Colonic mucosa (tissue), 4 donors: ENCODE measurements at places on chromosomes 6 and 20.

DNA sequence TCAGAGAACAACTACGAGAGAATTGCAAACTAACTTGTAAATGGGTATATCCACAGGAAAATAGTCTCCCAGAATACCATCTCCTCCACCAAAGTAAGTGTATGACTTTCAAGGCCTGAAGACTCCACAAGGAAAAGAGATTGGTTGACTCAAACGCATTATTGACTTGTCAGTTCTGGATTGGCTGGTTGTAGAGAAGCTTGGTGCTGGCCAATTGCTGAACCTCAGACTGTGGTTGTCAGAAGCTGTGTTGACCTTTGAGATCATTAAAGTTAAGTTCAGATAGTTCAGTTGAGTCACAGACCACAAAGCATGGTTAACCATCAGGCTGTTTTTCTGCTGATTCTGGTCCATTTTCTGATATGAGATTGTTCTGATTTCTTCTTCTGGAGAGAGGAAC, 388.3 kb downstream of the BMP2 start:
- H3K4me1 ChIP-seq, result no peaks in the 10 kb centered on the region
- no peak for DNase-seq
- H3K4me3 ChIP-seq, result no peak overlapping the region
- no peaks in the 10 kb centered on the region for H3K36me3 ChIP-seq
- no peaks in the 10 kb centered on the region for H3K27me3 ChIP-seq

DNA sequence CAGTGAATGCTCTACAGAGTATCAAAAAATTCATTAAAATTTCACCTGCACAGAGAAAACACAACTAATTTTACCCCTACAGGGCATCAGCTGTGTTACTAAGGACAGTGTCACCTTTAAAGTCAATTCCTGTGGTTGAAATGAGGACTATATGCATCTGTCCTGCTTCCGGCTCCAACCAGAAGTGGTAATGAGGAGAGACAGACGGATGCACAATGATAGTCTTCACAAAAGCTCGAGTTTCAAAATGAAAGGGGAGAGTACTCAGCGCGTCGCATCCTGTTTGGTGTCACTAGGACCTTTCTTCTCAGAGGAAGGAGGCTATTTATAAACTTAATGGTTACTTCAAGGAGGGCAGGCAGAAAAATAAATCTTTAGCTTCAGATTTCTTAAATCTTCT, 86.5 kb downstream of the LYRM4 start:
- no peaks in the 10 kb centered on the region for H3K27me3 ChIP-seq
- H3K36me3 ChIP-seq, result no peaks in the 10 kb centered on the region
- DNase-seq, result no peak
- no peaks in the 10 kb centered on the region for H3K4me1 ChIP-seq

- H3K36me3 ChIP-seq, result no peaks in the 10 kb centered on the region
- DNase-seq, result no peak
- no peak overlapping the region for H3K4me3 ChIP-seq
- no peaks in the 10 kb centered on the region for H3K27me3 ChIP-seq
- no peaks in the 10 kb centered on the region for H3K4me1 ChIP-seq
- H3K27ac ChIP-seq, result no peak overlapping the region
Measured at GRCh38 chr6:115613488-115613887, 447.2 kb downstream of the FRK start.

GRCh38 chr6:37860226-37860839, 40.8 kb downstream of the ZFAND3 start:
- no peaks in the 10 kb centered on the region for H3K27me3 ChIP-seq
- H3K36me3 ChIP-seq, result no peaks in the 10 kb centered on the region
- H3K4me1 ChIP-seq, result no peaks in the 10 kb centered on the region
- no peak overlapping the region for H3K4me3 ChIP-seq
- peak; percentile 49 for DNase-seq
- H3K27ac ChIP-seq, result no peak overlapping the region

- H3K27ac ChIP-seq, result no peak overlapping the region
- H3K4me1 ChIP-seq, result no peaks in the 10 kb centered on the region
- no peaks in the 10 kb centered on the region for H3K27me3 ChIP-seq
- H3K36me3 ChIP-seq, result no peaks in the 10 kb centered on the region
Measured at GRCh38 chr6:12473494-12473893, 183.3 kb downstream of the EDN1 start.

GRCh38 chr6:121485359-121485811, 49.9 kb downstream of the GJA1 start:
- H3K36me3 ChIP-seq, result no peaks in the 10 kb centered on the region
- H3K27me3 ChIP-seq, result no peaks in the 10 kb centered on the region
- no peak for DNase-seq
- no peaks in the 10 kb centered on the region for H3K4me1 ChIP-seq

GRCh38 chr6:167210375-167211294, 52.9 kb upstream of the GPR31 start:
- no peaks in the 10 kb centered on the region for H3K27me3 ChIP-seq
- no peak overlapping the region for H3K4me3 ChIP-seq
- H3K36me3 ChIP-seq, result no peaks in the 10 kb centered on the region
